Stimulated activated CD8-positive, alpha-beta memory T cell treated with anti-CD3 and anti-CD28 coated beads, Interleukin-4, amount 100 ng/mL, for 4 hours (primary cell): ENCODE measurements at places on chromosomes 11 and 22.

- no peak for DNase-seq
These were observed 94.3 kb downstream of the ETS1 start for GRCh38 chr11:128492903-128493569.

- no peak for DNase-seq
These were observed 79.1 kb upstream of the SCUBE2 start for GRCh38 chr11:9170450-9170849.

- no peak for DNase-seq
These were observed 26.9 kb upstream of the CAT start for GRCh38 chr11:34411791-34412190.

DNA sequence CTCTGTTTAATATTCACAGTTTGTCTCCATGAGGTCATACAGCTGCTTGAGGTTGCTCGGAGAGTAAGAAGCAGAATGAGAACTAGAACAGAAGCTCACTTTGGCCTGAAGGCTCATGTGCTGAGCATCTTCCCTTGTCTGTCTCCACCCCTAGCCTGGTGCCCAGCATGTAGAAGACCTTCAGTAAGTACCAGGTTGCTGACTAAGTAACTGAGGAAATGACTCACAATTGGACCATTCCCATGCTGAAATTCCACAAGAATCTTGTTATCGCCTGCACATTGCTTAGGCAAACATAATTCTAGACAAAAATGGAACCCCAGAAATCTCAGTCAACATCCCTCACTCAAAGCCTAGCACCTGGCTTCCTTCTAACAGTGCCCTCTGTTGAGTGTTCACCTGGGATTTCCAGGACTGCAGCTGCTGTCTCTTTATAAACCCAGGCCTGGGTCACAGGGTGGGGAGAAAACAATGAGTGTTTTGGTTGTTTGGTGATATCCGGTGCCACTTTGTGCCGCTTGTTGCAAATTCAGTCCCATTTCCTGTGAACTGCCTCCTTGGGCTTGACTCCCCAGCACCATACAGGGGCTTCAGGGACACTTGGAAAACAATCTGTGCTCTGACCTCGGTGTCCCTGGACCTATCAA lies 406.8 kb downstream of the ETS1 start:
- DNase-seq, result no peak

- DNase-seq, result no peak
These were observed 115.1 kb downstream of the ATXN10 start for GRCh38 chr22:45786726-45787125.

GRCh38 chr11:64357904-64358535 lies 942 bp upstream of the RPS6KA4 start:
- no peak for DNase-seq

DNA sequence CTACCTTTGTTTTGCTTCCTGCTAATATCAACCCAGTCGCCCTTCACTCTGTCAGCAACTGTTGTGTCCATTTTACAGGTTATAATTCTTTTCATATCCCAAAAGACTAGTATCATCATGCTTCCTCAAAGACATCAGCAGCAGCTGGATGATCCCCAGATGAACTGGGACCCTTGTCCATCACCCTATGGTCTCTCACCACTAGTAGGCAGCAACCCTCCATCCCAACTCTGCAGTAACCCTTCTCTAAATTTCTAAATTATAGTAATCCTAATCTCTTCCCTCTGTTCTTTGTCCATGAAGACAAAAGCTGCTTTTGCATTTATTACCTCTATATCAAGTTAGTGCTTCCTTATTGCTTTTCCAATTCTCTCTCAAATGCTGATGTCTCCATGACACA lies 1025.8 kb downstream of the FAM181B start:
- DNase-seq, result no peak

- DNase-seq, result no peak
These were observed 24.8 kb downstream of the AMOTL1 start for GRCh38 chr11:94793002-94793401.
